ENCODE measurements at places on chromosomes 5 and 9.

DNA sequence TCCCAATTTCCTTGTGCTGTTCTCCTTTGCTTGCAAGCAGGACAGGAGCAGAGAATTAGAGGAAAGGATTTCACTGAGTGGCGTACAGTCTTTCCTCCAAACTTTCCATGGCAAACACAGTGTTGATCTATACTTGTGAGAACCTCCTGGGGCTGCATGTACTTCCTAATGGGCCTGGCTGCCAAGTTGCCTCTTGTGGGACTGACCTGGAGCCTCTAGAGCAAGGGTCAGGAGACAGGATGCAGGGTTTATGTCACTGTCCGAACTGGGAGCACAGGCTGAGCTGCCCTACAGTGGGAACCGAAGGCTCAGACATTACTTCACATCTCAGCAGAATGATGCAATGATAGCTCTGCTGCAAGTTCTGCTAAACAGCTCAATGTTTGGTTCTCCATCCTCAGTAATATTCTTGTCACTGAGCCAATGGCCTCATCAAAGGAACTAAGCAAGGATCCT is 102.3 kb downstream of the ENC1 start:
- DNase-seq = no peak

GRCh38 chr5:152066784-152067183 is 142.1 kb upstream of the GLRA1 start:
- DNase-seq = no peak

DNA sequence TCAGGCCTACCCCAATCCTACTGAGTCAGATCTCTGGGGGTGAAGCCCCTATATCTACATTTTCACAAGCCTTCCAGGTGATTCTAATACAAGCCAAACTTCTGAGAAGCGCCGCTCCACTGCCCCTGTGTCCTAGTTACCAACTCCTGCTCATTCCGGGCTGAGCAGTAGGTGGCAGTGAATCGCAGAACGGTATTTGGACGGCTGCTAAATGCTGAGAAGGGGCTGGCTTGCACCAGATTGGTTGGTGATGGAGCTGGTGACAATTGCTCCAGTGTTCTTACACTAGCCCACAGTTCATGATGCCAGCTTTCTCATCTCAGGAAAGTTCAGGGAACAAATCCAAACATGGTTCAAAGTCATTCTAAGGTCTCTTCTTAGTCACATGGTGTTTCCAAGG is 31.1 kb upstream of the FGF1 start:
- peak; percentile 69 for DNase-seq

- DNase-seq = no peak
These were observed 89.0 kb downstream of the FRMD3 start for GRCh38 chr9:83449166-83449565.

DNA sequence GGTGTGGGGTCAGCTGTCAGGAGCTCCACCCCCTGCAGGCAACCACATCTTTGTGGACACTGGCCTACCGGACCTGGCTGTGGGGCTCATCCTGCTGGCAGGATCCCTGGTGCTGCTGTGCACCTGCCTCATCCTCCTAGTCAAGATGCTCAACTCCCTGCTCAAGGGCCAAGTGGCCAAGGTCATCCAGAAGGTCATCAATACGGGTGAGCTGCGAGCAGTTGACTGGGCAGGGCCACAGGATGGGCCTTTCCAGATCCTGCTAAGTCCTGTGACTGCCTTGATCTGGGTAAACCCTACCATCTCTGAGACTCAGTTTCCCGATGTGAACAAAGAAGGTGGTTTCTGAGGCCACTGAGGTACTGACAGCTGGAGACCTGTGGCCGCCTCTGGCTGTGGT is 6.5 kb downstream of the PFN3 start:
- DNase-seq = no peak

DNA sequence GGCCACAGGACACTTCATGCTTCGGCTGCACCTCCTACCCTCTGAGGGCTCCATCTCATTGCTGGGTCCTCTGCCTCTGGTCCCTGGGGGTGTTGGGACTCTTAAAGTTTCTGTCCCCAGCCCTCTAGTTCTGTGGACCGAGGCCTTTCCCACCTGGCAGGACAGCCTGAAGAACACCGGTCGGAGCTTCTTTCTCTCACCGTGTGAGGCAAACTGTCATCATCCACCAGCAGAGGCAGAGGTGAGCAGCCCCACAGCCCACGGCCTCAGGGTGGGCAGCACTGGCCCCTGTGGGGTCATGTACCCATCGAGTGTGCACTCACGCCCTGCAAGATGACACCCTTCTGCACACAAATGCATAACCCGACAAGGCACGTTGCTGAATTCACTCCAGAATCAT is 49.9 kb downstream of the IRX2 start:
- DNase-seq = no peak

- DNase-seq = no peak
These were observed 90.6 kb downstream of the ZCCHC7 start for GRCh38 chr9:37210737-37211523.

DNA sequence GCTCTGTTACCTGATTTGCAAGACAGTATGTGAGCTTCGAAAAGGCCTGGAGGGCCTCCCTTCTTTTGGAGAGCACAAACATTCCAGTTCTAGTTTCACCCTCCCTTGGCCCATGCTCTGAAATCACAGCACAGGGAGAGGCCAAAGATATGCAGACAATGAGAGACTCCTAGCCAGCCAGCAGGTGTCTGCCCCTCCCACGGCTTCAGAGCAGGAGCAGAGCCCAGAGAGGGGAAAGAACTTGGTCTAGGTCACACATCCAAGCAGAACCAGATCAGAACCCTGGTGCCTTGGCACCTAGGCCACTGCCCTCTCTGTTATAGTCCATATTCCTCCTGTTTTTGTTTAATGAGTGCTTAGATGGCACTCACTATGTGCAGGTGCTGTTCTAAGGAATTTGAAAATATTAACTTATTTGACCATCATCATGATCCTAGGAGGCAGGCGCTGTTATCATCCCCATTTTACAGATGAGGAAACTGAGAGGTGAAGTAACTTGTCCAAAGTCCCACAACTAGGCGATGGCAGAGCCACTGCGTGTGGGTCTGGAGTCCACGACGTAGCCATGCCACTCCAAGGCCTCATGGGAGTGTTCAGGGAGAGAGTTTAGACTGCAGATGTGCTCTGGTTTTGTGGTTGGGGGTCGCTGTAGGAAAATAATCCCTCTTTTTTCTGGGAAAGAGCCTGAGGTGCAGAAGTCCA is 27.2 kb downstream of the TMOD1 start:
- DNase-seq = no peak

GRCh38 chr5:129107637-129108036 is 13.1 kb downstream of the ISOC1 start:
- DNase-seq = no peak

DNA sequence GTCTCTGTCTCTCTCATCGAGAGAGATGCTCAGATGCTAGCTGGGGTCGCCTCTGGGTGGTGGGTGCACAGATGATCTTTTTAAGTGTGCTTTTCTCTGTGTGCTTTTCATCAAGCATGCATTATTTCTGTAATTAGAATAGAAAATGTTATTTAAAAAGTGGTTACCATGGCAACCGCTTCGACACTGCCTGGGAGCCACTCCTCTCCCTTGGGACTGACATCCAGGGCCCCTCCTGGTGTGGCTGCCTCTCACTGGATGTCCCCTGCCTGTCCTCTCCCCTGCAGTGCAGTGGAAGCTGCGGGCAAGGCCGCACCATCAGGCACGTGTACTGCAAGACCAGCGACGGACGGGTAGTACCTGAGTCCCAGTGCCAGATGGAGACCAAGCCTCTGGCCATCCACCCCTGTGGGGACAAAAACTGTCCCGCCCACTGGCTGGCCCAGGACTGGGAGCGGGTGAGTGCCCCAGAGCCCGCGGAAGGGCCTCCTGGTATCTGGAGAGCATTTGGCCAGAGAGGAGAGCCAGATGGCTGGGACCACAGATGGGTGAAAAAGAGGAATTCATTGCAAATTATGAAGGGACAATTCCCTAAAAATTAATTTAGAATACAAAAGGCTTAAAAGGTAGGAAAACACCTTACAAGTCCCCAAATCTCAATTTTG is 34.7 kb downstream of the ADAMTSL2 start:
- no peak for DNase-seq

DNA sequence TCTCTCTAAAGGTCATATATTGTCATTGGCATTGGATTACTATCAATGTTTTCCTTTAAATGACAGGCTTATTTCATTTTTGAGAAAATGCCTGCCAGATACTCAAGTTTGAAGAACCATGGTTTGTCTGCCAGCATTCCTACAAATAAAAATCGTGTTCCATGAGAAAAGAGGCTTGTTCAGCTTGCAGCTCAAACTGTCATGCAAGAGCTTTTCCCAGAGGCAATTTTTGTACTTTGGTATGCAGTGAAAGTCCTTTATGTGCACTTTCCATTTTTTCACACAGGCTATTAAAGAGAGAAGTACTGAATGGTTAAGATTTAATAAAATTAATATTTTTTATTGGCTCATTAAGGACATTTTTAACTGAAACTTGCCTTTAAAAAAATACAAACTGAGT is 110.4 kb downstream of the FBXO4 start:
- DNase-seq = no peak

DNA sequence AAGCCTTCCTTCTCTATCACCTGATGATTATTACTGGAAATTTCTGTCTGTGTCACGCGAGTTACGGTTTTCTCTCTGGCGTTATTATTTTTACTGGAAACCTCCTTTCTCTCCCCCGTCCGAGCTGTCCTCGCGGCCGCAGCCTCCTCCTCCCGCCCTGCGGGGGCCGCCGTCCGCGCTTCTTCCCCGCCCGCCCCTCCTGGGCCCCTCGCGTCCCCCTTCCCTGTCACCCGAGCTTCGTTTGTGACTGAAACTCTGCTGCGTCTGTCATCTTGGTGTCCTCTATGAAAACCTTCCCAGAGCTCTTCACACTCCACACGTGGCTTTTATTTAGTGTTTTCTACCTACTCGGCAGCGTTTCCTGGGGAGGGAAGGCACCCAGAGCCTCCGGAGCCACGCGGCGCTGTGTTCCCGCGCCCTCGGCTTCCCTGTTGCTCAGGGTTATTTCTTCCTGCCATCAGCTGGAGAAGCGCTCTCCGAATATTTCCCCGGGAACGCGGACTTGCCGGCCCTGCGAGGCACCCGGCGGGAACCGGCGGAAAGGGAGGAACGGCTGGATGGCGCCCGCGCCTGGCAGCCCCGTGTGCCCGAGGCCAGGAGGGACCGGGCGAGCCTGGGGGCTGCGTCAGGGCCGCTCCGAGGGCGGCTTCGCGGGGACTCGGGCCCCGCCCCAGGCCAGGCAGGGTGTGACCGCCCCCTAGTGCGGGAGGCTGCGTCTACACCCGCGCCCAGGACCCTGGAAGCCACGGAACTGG is 33.9 kb downstream of the TRIP13 start:
- no peak for DNase-seq

- no peak for DNase-seq
These were observed 160.7 kb downstream of the TMEM38B start for GRCh38 chr9:105854783-105855724.

DNA sequence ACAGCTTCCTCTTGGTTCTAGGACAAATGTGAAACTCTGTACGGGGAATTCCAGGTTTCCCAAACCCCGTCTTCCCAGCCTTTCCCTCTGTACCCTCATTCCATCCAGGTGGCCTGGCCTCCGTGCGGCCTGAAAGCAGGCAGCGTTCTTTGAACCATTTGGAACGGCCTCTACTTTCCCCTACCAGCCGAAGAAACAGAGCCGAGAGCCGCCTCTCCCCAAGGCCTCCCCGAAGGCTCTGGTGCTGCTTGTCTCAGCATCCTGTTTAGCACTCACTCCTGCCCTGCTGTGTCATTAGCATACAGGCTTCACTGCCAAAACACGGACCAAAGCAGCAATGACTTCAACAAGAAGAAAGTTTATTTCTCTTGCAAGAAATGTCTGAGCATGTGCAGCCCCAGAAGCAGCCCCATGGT is 137.7 kb downstream of the HSD17B3 start:
- DNase-seq = no peak

- DNase-seq = no peak
These were observed 28.9 kb downstream of the ZNF169 start for GRCh38 chr9:94287877-94288513.

GRCh38 chr9:76026796-76027195 is 136.3 kb downstream of the PCSK5 start:
- no peak for DNase-seq

- DNase-seq = no peak
These were observed 24.9 kb downstream of the ATOX1 start for GRCh38 chr5:151733358-151734063.

- DNase-seq = no peak
These were observed 4.7 kb upstream of the TOR2A start for GRCh38 chr9:127739614-127740330.

GRCh38 chr5:23169660-23170416 is 316.7 kb upstream of the CDH12 start:
- DNase-seq = no peak

DNA sequence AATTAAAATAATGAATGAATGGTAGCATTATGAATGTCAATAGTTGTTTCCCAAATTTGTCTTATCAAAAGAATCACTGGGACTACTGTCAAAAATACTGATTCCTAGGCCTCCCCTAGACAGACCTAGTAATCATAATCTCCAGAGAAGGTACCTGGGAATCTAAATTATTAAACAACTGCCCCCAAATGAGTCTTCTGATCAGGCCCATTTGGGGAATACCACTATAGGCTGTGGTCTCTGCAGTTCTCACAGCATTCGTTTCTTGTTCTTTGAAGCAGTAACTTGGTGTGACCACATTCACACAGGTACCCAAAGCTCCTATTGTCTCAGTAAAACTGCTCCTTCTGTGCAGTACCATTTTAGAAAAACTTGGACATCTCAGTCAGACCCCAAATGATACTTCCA is 230.9 kb downstream of the PIK3R1 start:
- no peak for DNase-seq

GRCh38 chr5:13536933-13537332 is 407.6 kb downstream of the DNAH5 start:
- no peak for DNase-seq

DNA sequence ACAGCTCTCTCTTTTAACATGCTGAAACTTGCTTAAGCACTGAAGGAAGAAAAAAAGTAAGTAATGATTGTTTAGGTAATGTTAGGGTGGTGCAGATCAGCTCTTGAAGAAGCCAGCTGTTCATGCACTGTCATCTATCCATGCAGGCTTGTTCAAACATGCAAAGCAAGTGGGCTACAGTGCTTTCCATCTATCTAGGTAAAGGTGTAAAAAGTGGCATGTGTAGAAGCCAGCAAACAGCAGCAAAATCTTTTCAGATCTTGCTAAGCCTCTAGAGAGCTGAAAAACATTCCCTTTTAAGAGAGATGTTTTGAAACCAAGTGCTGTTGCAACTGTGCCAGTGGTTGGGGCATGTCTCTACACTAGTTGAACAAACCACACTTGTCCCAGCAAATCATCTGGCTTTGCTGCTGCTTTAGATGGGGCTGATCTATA is 214.4 kb downstream of the EFNA5 start:
- DNase-seq = no peak

- peak; percentile 60 for DNase-seq
These were observed 37.3 kb upstream of the ADRA1B start for GRCh38 chr5:159878988-159879471.

GRCh38 chr5:175878544-175879438 is 7.4 kb downstream of the CPLX2 start:
- DNase-seq = no peak

- no peak for DNase-seq
These were observed 57.6 kb upstream of the MTAP start for GRCh38 chr9:21744841-21745240.
